ENCODE measurements at places on chromosomes 7 and 10. TPM values are rescaled to one million over a fixed set of nuclear protein-coding genes. Genes with fewer than 3 reads are reported as not detected.
A peak's percentile ranks its signal among the peaks of the same experiment; 100 is the strongest.

The DYDC2 gene
- 0.64 TPM for polyA plus RNA-seq

GRCh38 chr10:27504808-27505460 lies 830 bp downstream of the RAB18 start:
- peak; percentile 68 for DNase-seq
- H3K4me3 ChIP-seq: peak overlapping the region; percentile 81
- H3K36me3 ChIP-seq: peaks cover 2% of the 10 kb centered on the region

The NPY4R gene
- 0.78 TPM for polyA plus RNA-seq

The CYP26A1 gene
- not detected for polyA plus RNA-seq

The C10orf105 gene
- 0.06 TPM for polyA plus RNA-seq

The NPC1L1 gene
- polyA plus RNA-seq: 71.9 TPM

GRCh38 chr7:122746948-122747347 lies 44.2 kb upstream of the RNF148 start:
- H3K4me3 ChIP-seq: no peak overlapping the region
- H3K4me1 ChIP-seq: no peaks in the 10 kb centered on the region
- H3K36me3 ChIP-seq: no peaks in the 10 kb centered on the region
- no peak overlapping the region for H3K27ac ChIP-seq
- DNase-seq: no peak

DNA sequence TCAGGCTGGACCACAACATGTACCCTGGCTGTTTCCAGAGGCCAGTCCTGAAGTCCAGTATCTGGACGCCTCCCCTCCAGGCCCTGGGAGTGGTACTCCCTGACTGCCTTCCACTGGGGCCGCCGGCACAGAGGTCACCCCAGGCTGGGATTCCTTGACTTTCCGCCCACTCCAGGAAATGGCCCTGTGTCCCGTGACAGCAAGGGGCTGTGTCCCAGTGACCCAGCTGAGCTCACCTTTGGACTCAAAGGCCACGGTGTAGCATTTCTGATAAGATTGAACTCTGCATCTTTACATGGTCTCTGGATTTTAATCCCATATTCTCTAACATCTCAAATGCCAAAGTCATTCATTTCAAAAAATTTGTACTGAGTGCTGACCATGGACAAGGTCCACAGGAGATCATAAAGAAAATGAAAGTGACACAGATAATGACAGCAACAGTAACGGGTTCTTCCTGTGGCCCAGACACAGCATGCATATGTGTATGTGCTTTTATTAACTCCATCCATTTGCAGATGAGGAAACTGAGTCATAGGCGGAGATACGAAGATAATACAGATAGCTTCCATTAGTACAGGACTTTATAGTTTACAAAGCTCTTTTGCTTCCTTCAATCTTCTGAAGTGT lies 5.4 kb downstream of the ADAMTS14 start:
- peak; percentile 82 for DNase-seq
- H3K27me3 ChIP-seq: no peaks in the 10 kb centered on the region
- no peaks in the 10 kb centered on the region for H3K4me1 ChIP-seq
- H3K4me3 ChIP-seq: no peak overlapping the region

The NKX1-2 gene
- polyA plus RNA-seq: 13.1 TPM

DNA sequence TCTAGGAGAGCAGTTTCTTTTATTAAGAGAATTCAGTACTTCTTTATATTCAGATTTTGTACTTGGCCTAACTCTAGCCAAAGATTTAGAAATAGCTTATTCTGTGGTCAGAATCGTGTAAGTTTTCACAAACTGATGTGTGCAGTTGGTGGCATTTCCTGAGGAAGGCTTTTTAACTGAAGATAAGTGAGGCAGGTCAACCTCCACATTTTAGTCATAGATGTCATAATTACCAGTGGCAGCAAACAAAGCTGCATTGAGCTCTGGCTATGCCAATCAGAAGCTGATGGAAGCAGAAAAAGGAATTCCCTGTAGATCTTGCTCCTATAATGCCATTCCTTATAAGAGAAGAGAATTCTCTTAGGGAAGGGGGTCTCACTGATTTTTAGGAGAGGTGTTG lies 141.3 kb upstream of the SP8 start:
- H3K27me3 ChIP-seq: no peaks in the 10 kb centered on the region
- no peak overlapping the region for H3K27ac ChIP-seq
- H3K4me1 ChIP-seq: no peaks in the 10 kb centered on the region

DNA sequence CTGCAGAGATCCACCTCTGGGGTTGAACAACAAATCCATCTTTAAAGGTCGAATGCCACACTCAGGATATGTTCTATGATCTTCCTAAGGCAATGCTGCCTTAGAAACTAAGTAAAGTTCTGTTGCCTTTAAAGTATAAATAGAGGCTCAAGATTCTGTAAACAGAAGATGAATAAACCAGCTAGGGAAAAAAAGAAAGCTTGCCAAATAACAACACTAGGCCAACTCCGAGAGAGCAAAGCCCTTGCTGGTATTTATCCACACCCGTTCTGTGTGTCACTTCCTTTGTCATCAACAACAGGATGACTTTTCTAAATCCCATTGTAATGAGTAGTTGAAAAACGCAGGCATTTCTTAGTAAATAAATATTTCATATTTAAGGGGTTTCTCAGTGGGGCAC lies 330.0 kb upstream of the GLI3 start:
- H3K27ac ChIP-seq: no peak overlapping the region
- no peaks in the 10 kb centered on the region for H3K27me3 ChIP-seq
- no peak overlapping the region for H3K4me3 ChIP-seq
- H3K36me3 ChIP-seq: no peaks in the 10 kb centered on the region
- no peak for DNase-seq
- no peaks in the 10 kb centered on the region for H3K4me1 ChIP-seq

DNA sequence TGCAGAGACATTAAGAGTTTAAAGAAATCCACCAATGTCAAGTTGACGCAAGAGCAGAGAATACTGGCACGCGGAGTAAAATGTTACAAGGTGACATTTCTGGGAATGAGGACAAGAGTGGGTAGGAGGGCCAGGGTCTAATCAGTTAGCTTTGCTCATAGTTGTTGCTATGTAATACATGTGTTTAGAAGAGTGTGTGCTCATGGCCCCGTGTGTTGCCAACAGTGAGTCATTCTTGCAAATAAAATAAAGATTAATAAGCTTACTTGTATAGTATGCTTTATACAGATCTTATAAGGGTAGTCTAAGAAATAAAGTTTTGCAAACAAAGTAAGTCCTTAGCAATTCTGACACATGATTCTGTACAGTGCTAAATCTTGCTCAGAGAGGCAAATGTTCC lies 64.5 kb downstream of the DNMBP start:
- H3K4me3 ChIP-seq: no peak overlapping the region
- DNase-seq: no peak
- no peaks in the 10 kb centered on the region for H3K4me1 ChIP-seq
- no peaks in the 10 kb centered on the region for H3K36me3 ChIP-seq
- H3K27me3 ChIP-seq: no peaks in the 10 kb centered on the region
- no peak overlapping the region for H3K27ac ChIP-seq

GRCh38 chr7:29965030-29965429 lies 24.6 kb downstream of the SCRN1 start:
- no peak for DNase-seq
- H3K27me3 ChIP-seq: no peaks in the 10 kb centered on the region
- H3K4me1 ChIP-seq: no peaks in the 10 kb centered on the region
- no peaks in the 10 kb centered on the region for H3K36me3 ChIP-seq
- H3K4me3 ChIP-seq: no peak overlapping the region

The PRXL2A gene
- polyA plus RNA-seq: 58.6 TPM

DNA sequence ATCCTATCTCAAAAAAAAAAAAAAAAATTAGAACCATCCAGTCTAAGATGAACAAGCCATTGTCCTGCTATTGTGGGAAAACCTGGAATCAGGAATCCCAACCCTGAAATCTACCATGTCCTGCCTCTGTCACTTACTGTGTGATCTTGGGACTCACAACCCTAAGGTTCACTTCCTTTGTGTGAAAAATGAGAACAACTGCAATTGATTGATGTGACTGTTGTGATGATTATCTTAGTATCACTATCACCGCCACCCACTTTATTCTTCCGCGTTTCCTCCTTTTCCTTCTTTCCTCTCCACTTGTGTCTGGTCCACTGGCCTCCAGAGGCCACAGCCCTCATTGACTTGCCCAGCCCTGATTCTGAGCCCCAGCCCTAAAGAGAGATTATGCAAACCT lies 12.6 kb upstream of the PRTFDC1 start:
- H3K4me3 ChIP-seq: no peak overlapping the region
- H3K27ac ChIP-seq: no peak overlapping the region
- H3K27me3 ChIP-seq: no peaks in the 10 kb centered on the region
- no peaks in the 10 kb centered on the region for H3K36me3 ChIP-seq

The OGDHL gene
- 2.7 TPM for polyA plus RNA-seq

The UNC5B gene
- polyA plus RNA-seq: 19.4 TPM

The GHRHR gene
- 0.07 TPM for polyA plus RNA-seq

GRCh38 chr10:127585519-127586023 lies 36.5 kb downstream of the NPS start:
- H3K27ac ChIP-seq: no peak overlapping the region
- no peak overlapping the region for H3K4me3 ChIP-seq
- H3K4me1 ChIP-seq: no peaks in the 10 kb centered on the region
- H3K27me3 ChIP-seq: no peaks in the 10 kb centered on the region
- DNase-seq: no peak
- no peaks in the 10 kb centered on the region for H3K36me3 ChIP-seq

The PKD2L1 gene
- 0.10 TPM for polyA plus RNA-seq

The IGF2BP3 gene
- polyA plus RNA-seq: not detected

The PTF1A gene
- polyA plus RNA-seq: not detected

The TCERG1L gene
- polyA plus RNA-seq: 0.12 TPM

The LLCFC1 gene
- polyA plus RNA-seq: not detected

The HMX2 gene
- 0.48 TPM for polyA plus RNA-seq

The PARP12 gene
- 98.6 TPM for polyA plus RNA-seq

DNA sequence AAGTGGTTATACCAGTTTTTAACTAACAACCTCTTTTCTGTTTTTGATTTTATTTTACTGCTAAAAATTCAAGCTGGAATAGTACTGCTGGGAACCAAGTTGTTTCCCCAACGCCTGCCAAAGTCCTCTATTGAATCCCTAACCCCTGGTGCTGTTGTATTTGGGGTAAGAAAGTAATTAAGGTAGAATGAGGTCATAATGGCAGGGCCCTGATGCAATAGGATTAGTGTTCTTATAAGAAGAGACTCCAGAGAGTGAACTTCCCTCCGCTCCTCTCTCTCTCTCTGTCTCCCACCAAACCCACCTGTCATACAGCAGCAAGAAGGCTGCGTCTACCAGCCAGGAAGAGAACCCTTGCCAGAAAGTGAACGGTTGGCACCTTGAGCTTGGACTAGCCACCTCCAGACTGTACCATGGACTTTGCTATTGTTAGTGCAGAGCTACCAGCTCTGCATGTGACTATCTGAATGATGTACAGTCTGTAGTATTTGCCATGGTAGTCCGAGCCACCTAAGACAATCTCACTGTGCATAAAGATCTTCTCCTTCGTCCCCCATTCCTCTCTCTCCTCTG lies 86.5 kb upstream of the KLF6 start:
- peak; percentile 86 for DNase-seq
- no peaks in the 10 kb centered on the region for H3K36me3 ChIP-seq
- peaks cover 41% of the 10 kb centered on the region for H3K4me1 ChIP-seq
- peak overlapping the region; percentile 44 for H3K27ac ChIP-seq

The NOS3 gene
- 14.7 TPM for polyA plus RNA-seq

GRCh38 chr10:71933651-71934050 lies 30.5 kb upstream of the CHST3 start:
- no peaks in the 10 kb centered on the region for H3K36me3 ChIP-seq
- H3K4me3 ChIP-seq: no peak overlapping the region
- H3K4me1 ChIP-seq: no peaks in the 10 kb centered on the region
- no peaks in the 10 kb centered on the region for H3K27me3 ChIP-seq
- DNase-seq: no peak

DNA sequence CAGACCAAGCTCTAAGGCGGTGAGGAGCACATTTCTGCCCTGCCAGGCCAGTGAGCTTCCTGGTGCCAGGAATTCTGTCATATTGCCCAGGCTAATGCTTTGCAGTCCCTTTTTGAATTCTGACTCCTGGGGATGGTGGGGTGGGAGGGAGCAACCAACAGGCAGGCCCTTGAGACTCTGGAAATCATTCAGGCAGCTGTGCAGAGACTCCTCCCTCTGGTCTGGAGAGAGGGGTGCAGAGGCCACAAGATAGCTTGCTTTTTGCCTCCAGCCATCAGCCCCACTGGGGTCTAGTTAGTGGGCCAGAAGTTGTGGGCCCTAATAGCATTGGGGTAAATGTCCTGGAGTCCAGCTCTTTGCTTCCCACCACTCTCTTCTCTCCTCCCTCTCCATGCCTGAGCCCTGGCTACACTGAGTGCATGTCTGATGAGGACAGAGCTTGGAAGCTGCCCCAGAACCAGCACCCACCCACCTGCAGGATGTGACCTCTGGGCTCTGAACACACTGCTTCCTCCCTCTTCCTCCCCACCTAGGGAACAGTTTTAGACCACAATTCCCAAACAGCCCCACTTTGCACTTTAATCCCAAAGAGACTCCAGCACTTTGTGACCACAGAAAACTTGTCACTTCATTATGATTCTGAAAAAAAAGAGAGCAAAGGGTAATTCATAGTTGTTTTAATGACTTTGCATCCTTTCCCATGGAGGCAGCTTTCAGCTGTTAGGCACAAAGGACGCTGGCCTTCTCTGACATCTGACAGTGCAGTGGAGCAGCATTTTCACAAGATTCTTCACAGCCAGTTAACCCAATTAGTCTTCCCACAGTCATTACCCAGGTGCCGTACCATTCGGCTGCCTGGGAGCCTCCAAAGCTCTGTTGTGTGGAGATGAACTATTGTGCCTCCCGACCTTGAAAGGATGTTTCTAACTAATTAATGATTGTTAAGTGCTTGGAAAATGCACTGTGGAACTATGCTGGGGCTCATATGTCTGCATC lies 262.5 kb downstream of the TRIL start:
- H3K4me3 ChIP-seq: no peak overlapping the region
- no peaks in the 10 kb centered on the region for H3K4me1 ChIP-seq
- no peak overlapping the region for H3K27ac ChIP-seq
- H3K36me3 ChIP-seq: no peaks in the 10 kb centered on the region
- no peak for DNase-seq

DNA sequence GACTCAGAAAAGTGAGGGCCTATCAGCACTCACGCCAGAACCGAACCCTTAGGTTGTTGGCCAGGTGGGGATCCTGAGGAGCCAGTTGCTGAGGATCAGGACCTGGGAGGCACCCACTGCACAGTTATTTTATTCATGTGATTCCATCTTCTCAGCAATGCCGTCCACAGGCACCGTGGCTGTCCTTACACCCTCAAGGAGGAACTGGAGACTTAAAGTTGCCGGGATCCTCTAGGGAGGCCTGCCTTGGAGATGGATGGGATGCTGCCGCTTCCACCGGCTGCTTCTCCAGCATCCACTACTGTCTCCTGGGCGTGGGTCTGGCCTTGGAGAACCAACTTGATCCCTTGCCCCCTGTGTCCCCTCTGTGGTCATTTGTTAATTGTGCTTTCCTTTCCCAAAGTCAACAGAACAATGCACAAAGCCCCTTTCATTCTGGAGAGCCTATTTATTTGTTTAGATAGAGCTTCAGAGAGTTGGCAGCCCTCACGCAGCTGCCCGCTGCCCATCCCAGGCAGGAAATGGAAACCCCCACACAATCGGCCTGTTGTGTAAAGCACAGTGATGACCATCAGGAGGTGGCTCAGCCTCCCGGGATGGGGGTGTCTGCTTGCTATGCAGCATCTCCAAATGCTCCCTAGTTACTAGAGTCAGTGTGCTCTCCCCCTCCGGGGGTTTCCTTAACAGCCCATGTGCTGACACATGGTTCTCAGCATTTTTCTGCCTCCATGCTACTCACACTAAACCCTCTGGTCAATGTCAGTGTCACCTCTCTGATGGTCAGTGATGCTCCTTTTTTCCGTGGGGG lies 52.9 kb upstream of the IGFBP3 start:
- DNase-seq: no peak
- no peaks in the 10 kb centered on the region for H3K36me3 ChIP-seq
- H3K4me3 ChIP-seq: no peak overlapping the region

GRCh38 chr7:106153891-106154449 lies 41.9 kb upstream of the SYPL1 start:
- no peaks in the 10 kb centered on the region for H3K36me3 ChIP-seq
- no peaks in the 10 kb centered on the region for H3K27me3 ChIP-seq
- DNase-seq: peak; percentile 77
- no peak overlapping the region for H3K4me3 ChIP-seq

Measured in small intestine (tissue), 16 donors.